Activated T-cell treated with anti-CD3 and anti-CD28 coated beads for 1 hour (primary cell): ENCODE measurements at places on chromosomes 3 and 15.
A peak's percentile ranks its signal among the peaks of the same experiment; 100 is the strongest.

DNA sequence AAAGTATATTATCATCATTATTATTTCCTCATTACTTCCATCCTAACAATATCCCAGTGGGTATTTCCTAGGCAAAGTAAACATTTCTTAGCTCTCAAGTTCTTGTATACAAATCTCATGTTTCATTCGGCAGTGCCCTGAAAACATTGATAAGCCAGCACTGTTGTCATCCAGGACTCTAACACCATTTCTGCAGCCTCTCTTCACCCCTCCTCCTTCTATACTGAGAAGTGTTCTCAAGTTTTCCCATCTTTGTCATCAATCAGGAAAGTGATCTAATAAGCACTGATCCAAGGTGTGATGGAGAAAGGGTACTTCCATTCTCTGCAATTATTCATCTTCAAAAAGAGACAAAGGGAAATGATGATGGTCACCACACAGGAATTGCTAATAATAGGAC is 168.4 kb upstream of the CCDC54 start:
- DNase-seq = no peak

- DNase-seq = no peak
These were observed 883.5 kb downstream of the SI start for GRCh38 chr3:164194842-164195241.

- DNase-seq = no peak
These were observed 314.2 kb upstream of the MCTP2 start for GRCh38 chr15:93917181-93917580.

GRCh38 chr15:90711418-90711824 is 5.7 kb upstream of the BLM start:
- no peak for DNase-seq

GRCh38 chr3:94146455-94146854 is 83.6 kb downstream of the NSUN3 start:
- no peak for DNase-seq

DNA sequence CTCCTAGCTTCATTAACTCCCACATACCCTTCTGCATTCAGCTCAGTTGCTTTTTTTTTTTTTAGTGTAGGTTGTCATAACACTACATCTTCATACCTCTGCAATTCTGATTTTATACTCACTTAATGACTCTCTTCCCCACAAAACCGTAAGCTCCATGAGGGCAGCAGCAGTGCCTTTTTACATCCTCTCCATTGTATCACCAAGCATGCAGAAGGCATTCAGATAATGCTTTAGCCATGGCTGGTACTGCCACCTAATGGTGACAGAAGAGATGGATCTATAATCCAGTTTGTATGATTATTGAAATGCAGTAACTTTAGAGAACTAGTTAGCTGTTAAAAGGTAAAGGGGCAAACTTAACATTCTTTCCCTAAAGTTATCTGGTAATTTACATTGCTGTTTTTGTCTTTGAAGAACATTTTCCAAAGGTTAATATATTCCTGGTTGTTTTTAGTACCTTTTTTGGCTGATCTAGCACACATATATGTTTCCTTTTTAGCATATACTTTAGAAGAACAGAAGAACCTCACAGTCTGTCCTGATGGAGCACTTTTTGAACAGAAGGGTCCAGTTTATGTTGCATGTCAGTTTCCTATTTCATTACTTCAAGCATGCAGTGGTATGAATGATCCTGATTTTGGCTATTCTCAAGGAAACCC is 36.8 kb downstream of the ATP1B3 start:
- DNase-seq = peak; percentile 14

DNA sequence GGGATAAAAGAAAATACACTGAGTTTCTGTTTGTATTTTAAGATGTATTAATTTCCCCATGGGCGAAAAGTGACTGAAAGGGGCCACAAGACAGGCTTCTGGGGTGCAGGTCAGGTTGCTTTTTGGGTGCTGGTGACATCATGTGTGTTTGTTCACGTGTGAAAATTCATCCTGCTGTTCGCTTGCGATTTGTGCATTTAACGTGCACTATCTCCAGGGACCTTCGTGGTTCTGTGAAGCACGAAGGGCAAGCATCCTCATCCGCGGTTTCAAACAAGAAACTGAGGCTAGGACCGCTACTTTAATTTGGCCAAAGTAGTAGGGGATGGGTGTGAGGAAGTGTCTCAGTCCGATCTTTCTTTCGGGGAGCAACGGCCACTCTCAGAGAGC is 1.6 kb upstream of the SMAD6 start:
- DNase-seq = no peak

DNA sequence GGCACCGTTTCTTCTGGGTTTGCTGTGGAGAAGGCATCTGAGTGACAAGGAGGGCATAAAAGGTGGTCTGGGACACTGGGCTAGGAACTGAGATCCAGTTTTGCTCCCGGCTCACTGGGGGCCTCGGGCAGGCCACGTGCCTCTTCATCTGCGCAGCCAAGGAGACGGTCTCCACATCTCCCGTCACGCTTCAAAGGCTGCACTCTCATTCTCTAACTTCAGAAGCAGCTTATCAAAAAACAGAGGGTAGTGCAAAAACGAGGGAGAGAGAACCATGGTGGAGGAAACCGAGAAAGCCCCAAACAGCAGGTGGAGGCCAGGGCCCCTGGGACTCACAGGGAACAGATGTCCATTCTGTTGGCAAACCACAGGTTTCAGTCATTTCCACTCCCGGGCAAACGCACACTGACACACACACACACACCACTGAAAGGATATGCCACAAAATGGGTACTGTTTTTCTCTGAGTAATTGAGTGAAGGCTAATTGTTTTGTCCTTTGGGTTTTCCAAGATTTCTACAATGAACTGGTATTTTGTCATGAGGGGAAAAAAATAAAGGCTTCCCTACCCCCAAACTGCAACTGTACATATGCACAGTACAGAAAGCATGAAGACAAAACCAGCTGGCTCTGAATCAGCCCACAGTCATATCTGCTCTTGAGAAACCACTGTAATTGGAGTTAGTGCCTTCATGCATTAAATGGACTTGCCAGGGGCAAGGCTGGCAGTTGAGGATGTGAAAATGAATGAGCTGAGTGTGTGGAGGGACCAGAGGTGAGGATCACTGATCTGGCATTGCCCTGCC is 71.9 kb downstream of the MGLL start:
- DNase-seq = no peak

GRCh38 chr3:157075693-157076420 is 84.1 kb downstream of the CCNL1 start:
- DNase-seq = no peak

- no peak for DNase-seq
These were observed 22.0 kb downstream of the OR5H15 start for GRCh38 chr3:98188545-98188944.

GRCh38 chr3:58006661-58007060 is 1.6 kb upstream of the FLNB start:
- DNase-seq = no peak

DNA sequence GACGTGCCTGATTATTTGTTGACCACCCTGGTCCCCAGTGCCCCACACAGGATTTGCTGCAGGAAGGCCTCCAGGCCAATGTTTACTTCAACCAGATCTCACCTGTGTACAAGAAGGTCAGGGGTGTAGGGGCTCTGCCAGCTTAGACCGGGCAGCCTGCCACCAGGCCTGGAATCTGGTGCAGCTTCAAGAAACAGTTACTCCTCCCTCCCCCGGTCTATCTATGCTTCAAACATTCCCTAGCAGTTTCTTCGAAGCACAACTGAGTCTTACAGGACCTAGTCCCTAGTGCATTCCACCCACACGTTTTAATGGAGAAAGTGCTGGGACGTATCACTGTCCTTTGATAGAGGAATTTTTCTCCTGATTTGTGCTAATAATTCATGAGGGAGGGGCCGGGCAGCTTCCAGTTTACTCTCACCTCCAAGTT is 8.0 kb downstream of the SH3BP5 start:
- no peak for DNase-seq

DNA sequence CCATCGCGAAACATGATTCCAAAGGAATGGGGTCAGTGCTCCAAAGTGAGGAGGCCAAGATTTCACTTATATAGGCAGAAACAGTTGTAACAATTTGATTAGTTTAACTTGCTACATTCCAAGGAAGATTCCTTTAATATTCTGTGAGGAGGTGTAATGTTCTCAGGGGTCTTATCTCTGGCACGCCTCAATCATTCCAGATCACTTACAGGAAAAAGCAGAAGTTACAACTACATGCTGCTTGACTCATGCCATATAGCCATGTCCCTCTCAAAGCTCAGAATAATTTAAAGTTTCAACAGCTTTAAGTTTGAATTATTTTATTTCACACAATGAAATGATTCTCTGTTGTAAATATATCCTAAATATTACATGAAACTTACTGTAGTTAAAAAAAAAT is 3.5 kb upstream of the FYTTD1 start:
- DNase-seq = no peak

GRCh38 chr3:192033246-192033645 is 572.3 kb downstream of the PYDC2 start:
- DNase-seq = no peak

GRCh38 chr3:33732394-33732793 is 14.3 kb upstream of the CLASP2 start:
- no peak for DNase-seq

DNA sequence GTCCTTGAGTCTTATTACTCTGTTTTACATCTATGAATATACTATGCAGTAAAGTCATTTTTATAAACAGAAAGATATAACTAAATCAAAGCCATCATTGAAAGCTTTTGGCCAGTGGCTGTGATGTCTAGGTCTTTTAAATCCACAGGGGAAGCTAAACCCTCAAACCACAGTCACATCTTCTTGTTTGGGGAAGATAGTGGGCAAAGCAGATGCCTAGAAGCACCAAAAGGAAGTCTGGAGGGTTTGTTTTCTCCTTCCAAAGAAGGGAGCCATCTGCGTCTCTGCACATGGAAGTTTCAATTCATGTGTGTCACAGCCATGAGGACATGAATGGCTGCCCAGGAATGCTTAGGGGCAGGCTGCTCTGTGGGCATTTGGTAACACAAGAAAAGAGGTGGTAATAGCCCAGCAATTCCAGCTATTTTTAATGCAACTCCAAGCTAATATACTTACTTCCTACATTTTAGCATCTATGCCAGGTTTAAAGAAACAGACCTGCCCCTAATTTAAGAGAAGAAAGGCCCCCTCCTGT is 322.2 kb downstream of the SLC9A9 start:
- no peak for DNase-seq

DNA sequence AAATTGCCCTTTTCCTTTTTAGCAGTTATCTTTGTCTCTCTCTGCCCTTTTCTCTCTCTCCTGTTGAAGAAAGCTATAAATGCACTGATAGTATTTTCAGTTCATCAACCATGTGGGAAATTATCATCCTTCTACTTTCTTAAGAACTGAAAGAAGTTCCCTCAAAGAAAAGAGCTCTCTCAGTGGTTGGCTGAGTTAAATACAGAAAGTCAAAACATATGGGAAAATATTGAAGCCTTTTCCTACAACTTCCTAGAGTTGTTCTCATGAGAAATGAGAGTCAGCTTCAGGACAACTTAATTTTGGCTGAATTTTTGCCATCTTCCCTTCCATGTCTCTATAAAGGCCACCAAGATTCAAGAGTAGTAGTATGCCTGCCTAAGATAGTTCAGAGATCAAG is 96.7 kb downstream of the NFKBIZ start:
- no peak for DNase-seq

DNA sequence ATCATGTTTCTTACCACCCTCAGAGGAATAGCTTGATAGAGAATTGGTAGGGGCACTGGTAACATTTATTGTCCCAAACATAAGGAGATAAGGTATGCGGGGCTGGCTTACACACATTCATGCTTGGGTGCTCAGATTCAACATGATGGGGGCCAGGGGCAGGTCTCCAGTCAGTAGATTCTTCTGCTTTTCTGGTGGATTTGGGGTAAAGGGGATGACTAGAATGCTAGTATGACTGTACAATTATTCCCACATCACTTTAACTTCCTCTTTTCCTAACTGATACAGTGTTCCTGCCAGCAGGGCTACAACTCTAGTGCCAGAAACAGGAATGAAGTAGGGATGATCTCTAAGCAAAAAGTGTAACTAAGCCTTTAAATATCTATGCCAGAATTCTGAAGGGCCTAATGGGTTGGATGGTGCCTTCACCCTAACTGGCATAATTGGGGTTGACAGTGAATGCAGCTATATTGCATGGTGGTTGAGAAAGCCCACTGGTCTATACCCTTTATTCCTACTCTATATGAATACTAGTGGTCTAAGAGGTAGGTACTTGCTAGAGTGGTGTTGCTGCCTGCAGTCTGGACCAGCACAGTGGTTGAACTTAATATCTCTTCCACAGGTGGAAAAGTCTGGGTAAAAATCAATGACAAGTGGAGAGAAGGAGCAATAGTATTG is 117.4 kb downstream of the IL12A start:
- DNase-seq = no peak

DNA sequence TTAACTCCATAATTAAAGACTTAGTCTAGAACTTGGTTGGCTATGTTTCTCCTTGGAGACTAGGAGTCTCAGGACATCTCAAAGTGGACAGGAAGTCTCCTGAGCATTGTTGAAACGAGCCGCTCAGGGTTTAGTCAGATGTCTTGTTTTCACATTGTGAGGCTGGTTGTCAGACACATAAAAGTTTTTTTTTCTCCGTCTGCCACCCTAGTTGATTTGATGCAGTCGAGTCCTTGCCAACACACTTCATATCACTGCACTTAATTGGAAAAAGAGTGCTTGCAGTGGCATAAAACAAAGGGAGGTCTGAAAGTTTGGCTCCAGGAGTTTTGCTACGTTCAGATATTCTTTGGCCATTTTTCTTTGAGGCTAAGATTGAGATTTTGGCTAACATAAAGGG is 92.9 kb downstream of the USP13 start:
- DNase-seq = no peak

GRCh38 chr3:18417904-18418572 is 7.1 kb downstream of the SATB1 start:
- no peak for DNase-seq

DNA sequence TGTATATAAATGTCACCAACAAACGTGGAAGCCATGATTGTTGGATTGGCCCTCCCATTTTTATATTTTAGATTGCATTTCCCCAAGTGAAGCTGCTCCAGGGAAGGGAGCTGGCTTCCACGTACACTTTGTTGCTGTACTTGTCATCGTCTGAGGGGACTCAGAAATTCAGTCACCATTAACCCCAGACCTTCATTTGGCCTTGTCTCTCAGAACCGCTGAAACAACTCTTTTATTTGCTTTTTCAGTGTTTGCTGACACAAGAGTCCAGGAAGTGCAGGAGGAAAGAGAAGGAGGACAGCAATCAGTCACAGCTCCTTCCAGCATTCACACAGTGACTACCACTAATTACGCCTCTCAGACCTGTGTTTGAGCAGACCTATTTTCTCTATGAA is 276.5 kb downstream of the TBL1XR1 start:
- no peak for DNase-seq

DNA sequence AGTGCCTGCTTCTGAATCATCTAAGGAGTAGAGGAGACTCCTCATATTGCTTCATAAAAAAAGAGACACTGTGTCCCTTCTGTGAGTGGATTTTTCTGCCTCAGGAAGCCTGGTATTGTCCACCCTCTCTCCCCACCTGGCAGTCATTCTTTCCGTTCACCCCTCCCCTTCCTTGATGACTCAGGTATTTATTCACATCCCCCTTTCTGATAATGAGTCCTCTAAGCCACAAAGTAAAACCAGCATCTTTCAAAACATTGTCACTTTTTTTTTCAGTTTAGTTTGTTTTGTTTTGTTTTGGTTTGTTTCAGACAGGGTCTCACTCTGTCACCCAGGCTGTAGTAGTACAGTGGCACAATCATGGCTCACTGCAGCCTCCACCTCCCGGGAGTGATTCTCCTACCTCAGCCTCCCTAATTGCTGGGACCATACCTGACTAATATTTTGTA is 65.2 kb upstream of the UBE2E1 start:
- DNase-seq = no peak

GRCh38 chr15:82043796-82044372 is 1.9 kb downstream of the MEX3B start:
- no peak for DNase-seq
